ENCODE measurements at places on chromosomes 5 and 9.

DNA sequence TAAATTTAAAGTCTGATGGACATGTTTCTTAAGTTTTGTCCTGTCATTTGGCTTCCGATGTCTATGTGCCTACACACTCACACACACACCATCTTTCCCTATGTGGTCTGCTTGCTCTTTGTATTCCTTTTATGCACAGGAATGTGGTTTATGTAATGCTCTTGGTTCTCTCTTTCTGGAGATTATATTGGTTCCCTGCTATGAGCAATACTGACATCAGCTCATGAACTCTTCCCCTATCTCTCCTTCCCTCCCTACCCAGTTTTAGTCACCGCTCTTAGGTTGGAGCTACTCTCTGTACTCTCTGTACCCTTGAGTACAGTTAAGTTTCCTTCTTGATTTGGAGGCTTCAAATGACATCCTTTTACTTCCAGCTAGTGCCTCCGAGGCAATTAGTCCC is 77.9 kb upstream of the MVB12B start:
- no peaks in the 10 kb centered on the region for H3K27me3 ChIP-seq
- H3K4me1 ChIP-seq, result no peaks in the 10 kb centered on the region
- no peak for DNase-seq

- H3K36me3 ChIP-seq, result no peaks in the 10 kb centered on the region
- no peaks in the 10 kb centered on the region for H3K27me3 ChIP-seq
- H3K4me1 ChIP-seq, result peaks cover 49% of the 10 kb centered on the region
- peak overlapping the region; percentile 10 for H3K4me3 ChIP-seq
Measured at GRCh38 chr9:38127271-38127839, 58.3 kb upstream of the SHB start.

GRCh38 chr5:172769616-172770373 is 1.2 kb downstream of the DUSP1 start:
- H3K27ac ChIP-seq, result peak overlapping the region; percentile 76
- no peaks in the 10 kb centered on the region for H3K27me3 ChIP-seq
- peak overlapping the region; percentile 96 for H3K4me3 ChIP-seq
- peaks cover 19% of the 10 kb centered on the region for H3K36me3 ChIP-seq
- DNase-seq, result no peak

GRCh38 chr9:104286799-104287198 is 192.7 kb downstream of the SMC2 start:
- no peaks in the 10 kb centered on the region for H3K4me1 ChIP-seq
- no peak overlapping the region for H3K27ac ChIP-seq
- no peaks in the 10 kb centered on the region for H3K36me3 ChIP-seq
- no peak overlapping the region for H3K4me3 ChIP-seq

DNA sequence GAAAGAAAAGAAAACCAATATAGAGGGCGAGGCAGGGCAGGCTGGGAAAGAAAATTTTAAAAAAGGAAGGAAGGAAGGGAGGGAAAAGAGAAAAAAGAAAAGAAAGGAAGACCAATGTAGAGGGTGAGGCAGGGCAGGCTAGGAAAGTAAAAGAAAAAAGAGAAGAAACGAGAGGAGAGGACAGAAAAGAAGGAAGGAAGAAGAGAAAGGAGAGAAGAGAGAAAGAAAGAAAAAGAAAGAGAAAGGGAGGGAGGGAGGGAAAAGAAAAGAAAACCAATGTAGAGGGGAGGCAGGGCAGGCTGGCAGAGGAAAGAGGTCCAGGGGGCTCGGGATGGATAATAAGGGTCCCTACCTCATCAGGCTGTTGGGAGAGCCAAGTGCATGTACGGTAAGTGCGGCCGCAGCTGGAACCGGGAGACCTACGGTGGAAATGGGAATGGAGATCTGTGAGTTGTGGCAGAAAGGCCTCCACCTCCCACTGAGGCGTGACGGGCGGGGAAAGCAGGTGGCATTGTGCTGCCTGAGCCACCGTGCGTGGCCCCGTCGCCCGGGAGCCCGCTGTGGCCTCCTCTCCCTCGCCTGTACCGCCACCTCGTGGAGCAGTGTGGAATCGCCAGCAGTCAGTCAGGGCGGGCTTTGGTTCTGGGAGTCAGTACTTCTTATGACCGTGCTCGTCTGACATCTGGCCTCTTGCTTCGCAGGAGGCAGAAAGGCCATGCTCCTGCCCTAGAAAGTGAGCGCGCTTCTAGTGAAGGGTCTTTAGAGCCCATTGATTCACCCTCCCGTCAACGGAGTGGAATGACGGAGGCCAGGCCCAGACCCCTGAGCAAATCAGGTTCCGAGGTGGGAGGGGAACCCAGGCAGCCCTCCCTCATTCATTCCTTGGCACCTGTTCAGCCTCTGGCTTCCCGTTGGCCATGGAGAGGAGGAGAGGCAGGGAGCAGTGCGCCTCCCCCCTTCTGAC is 10.4 kb upstream of the NHP2 start:
- H3K4me1 ChIP-seq, result peaks cover 10% of the 10 kb centered on the region
- DNase-seq, result peak; percentile 86
- H3K4me3 ChIP-seq, result no peak overlapping the region
- H3K27ac ChIP-seq, result no peak overlapping the region
- peaks cover 6% of the 10 kb centered on the region for H3K27me3 ChIP-seq

- peaks cover 7% of the 10 kb centered on the region for H3K27me3 ChIP-seq
- H3K27ac ChIP-seq, result no peak overlapping the region
- DNase-seq, result no peak
- H3K4me3 ChIP-seq, result no peak overlapping the region
- H3K4me1 ChIP-seq, result no peaks in the 10 kb centered on the region
Measured at GRCh38 chr5:151528153-151528552, 63.0 kb downstream of the FAT2 start.

DNA sequence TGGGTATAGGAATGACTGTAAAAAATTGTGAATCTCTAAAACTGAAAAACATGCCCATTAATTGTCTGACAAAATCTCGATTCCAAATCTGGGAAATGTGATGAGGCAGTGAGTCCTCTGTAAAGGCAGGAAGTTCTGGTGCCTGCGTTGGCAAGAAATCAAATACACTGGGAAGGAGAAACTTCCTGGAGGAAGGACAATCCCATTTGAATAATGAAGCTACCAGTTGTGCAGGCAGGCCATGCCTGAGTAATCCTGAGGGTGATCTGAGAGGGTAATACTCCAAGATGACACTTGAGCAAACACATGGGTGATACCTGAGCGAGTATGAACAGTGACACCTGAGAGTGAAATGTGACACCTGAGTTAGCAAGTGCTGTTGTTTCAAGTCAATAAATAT is 49.7 kb downstream of the KIF24 start:
- peaks cover 32% of the 10 kb centered on the region for H3K36me3 ChIP-seq
- DNase-seq, result no peak
- no peaks in the 10 kb centered on the region for H3K4me1 ChIP-seq
- no peak overlapping the region for H3K27ac ChIP-seq

DNA sequence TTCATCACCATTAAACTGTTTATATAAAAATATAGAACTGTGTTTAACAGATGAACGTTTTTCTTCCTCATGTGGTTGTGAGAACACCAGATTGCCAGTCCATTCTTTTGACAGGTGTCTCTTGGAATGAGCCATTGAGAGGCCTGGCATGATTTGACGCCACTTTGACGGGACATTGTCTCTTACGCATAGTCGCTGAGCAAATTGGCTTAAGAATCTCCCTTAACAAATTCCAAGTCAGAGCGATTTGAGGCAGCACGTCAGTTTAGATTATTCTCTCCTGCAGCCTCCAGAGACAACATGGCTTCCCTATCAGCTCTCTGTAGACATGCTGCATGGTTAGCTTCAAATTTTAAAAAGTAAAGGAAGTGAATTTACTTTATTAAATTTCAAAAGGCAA is 510.7 kb upstream of the ACO1 start:
- H3K36me3 ChIP-seq, result no peaks in the 10 kb centered on the region
- H3K4me1 ChIP-seq, result no peaks in the 10 kb centered on the region
- no peak overlapping the region for H3K27ac ChIP-seq
- H3K27me3 ChIP-seq, result no peaks in the 10 kb centered on the region
- H3K4me3 ChIP-seq, result no peak overlapping the region

DNA sequence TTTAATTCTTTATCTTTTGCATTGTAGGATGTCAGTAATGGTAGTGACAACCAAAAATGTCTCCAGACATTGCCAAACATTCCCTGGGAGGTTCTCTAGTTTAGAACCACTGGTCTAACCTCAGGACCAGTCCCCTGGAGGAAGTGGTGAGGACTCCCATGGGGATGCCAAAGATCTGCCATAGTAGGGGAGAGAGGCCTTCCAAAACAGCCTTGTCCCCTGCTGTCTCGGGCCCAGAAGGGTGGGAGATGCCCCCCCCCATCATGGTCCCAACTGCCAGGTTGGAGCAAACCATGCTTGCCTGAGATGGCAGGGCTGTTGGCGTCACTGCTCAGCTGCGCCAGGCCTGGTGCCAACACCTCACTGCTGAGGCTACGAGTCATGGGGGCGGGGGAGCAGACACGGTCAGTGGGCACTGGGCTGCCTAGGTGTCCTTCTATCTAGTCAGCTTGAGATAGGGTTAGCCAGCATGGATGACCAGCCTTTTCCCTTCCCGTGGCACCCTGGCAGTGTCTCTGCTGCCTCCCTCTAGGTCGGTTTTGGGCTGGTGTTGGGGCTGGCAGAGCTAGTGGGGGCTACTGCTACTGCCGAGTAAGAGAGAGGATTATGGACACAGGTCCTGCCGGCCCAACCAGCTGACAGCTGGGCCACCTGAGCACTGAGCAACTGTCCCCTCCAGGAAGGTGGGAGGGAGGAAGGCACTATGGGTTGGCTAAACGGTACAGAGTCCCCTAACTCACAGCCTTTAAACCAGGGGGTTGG is 8.3 kb upstream of the CXXC5 start:
- peak overlapping the region; percentile 37 for H3K27ac ChIP-seq

GRCh38 chr9:38162332-38163211 is 93.5 kb upstream of the SHB start:
- no peaks in the 10 kb centered on the region for H3K36me3 ChIP-seq
- no peak for DNase-seq
- H3K27me3 ChIP-seq, result no peaks in the 10 kb centered on the region
- no peaks in the 10 kb centered on the region for H3K4me1 ChIP-seq

All from DND-41 (cell line).